ENCODE measurements at places on chromosomes 5 and 9.

- DNase-seq, result no peak
These were observed 168.5 kb upstream of the FER start for GRCh38 chr5:108579236-108579635.

DNA sequence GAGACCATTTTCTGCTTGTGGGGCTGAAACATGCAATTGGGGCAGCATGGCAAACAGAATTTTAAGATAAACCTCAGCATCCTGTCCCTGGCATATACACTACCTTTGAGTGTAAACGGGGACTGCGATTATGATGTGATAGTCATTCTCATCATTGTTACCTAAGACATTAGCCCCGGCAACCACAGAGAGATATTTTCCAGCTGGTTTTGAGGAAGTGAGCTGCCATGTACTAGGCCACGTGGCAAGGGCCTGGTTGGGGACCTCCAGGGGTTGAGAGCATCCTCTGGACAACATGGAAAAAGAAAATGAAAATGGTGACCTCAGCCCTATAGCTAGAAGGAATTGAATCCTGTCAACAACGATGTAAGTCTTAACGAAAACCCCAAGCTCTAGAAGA, 623.6 kb upstream of the CDH18 start:
- no peak for DNase-seq

DNA sequence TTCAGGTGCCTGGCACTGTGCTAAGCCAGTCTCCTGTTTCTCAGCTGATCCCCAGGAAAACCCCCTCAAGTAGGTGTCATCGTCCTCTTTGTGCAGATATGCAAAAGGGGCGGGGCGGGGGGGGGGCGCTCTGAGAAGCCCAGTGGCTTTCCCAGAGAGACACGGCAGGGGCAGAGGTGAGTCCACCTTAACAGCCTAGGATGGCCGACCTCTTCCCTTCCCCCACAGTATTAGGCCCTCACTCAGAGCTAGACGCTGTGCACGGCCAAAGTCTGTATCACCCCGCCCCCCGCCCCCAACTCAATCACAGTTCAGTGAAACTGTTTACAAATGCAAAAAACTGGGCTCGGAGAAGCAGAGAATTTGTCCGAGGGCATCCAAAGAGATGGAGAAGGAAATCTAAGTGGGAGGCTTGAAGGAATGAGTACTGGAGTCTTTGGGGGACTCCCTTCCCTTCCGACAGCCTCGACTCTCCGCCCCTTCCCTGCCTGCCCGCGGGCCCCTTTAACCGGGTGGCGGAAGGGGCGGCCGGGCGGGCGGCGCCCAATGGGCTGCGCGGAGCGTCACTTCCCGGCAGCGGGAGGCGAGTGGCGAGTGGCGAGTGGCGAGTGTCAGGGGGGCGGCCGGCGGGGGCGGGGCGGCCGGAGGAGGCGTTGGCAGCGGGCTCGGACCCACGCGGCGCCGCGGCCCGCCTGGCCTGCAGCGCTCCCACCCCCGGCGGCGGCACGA, at the start of gene ERGIC1:
TSS of gene ERGIC1 (plus strand) at position 566 of the 729 bp plus-strand sequence. CDS start at position 729, 163 bp downstream.
- peak; percentile 43 for DNase-seq

DNA sequence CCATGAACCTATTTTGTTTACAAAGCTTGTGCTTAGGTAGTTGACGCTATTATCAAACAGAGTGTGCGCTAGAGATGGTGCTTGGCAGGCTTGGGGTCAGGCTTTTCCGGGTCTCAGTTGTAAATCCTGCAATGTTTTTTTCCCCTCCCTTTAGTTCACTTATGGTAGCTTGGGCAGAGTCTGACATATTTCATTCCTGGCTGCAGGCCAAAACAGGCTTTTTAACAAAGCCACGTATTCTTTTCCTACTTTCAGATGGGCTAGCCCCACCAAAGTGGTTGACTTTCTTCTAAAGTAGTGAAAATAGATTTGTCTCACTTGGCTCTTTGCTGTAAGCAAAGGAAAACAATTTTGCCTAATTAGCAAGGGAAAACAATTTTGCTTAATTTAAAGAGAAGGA, 58.0 kb upstream of the FBN2 start:
- no peak for DNase-seq

- DNase-seq, result peak; percentile 27
These were observed 74.5 kb upstream of the MAP1B start for GRCh38 chr5:72032788-72033187.

GRCh38 chr9:127303830-127304229, 39.3 kb downstream of the GARNL3 start:
- DNase-seq, result no peak

GRCh38 chr5:66814146-66814991, 218.2 kb downstream of the MAST4 start:
- DNase-seq, result peak; percentile 30

DNA sequence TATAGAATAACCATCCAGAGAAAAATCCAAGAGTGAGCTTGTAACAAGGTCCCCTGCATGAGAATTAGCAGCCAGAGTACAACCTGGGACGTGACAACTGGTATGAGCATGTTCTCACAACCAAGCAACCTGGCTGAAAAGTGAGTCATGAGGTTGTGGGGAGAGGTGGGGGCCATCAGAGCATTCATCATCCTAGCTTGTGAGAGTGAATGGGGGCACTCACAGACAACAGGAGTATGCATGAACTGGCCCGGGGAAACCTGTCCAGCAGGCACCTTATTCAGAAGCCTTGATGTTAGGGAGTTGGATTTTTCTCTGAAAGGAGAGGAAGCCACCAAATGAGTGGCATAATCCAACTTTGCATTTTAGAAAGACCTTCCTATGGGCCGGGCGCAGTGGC, 113.0 kb downstream of the FRMD3 start:
- no peak for DNase-seq

- no peak for DNase-seq
These were observed 70.0 kb downstream of the SECISBP2 start for GRCh38 chr9:89388084-89388867.

- DNase-seq, result peak; percentile 8
These were observed 466 bp downstream of the SMC2 start for GRCh38 chr9:104094534-104095015.

DNA sequence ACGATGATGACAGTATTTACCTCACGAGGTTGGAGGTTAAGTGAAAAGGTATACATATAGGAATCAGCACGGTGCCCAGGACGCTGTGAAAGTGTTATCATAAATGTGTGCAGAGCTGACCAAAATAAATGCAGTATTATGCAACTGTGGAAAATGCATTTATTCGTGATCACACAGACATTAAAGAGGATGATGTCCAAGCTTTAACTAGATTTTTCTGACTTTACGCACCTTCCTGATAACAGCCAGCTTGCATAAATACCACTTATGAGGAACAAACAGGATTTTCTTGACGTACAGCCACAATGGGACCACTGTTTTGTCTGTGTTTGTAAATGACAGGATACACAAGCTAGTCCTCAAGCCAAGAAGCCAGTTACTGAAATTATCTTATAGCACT, 71.4 kb upstream of the ATP10B start:
- DNase-seq, result no peak

DNA sequence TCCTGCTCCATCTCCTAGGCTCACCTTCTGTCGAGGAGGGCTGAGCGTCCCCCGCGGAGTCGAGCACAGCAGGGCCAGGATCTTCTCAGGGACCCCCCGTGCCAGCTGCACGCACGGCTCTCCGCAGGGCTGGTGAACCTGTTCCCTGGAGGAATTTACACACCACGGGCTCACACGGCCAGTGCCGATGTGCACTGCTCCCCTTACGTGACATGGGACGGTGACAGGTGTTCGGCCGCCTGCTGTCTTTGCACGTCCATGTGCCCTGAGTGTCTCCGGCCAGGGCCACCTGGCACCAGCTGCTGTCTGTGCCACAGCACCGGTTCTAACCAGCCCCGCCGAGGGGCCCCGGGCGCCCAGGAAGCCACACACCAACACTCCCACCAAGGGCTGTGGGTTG, 8.7 kb upstream of the AGPAT2 start:
- no peak for DNase-seq

DNA sequence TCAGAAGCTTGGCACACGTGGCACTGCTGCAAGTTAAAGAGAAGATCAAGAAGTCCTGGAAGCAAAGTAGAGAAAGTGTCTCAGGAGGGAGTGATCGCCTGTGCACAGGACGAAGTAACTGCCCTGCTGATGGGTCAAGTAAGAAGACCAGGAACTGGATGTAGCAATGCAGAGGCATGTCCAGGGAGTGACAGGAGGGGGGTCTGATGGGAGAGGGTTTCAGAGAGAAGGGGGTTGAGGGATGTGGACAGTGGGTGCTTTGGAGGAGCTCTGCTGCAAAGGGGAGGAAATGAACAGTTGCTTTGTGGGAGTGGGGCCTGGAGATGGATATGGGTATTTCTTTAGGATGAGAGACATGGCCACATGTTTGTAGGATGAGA, 60.2 kb upstream of the PHYKPL start:
- DNase-seq, result no peak

DNA sequence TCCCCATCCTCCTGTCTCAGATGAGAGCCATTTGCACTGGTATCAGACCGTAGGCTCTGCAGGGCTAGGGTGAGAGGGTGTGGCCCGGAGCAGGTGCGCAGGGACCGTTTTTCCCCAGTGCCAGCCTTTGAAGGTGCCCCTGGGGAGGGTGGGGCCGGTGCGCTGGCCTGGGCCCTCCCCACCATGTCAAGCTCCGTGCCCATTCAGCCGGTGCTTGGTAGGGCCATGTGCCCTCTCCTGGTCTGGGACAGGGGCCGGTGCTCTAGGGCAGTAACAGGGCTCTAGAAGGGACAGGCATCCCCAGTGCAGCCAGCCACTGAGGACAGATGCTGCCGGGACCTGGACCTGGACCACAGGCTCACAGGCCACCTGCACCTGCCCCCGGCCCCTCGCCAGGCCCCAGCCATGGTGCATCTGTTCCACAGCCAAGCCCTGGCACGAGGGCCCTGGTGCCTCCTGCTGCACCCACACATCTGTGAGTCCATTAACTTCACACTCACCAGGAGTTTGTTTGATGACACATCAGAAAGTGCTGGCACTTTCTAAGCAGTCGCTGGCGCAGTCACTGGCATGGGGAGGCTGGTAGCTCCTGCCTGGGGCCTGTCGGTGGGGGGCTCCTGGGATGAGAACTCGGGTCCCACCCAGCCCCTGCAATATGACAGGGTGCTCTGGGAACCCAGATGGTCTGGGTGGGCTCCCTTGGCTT, 5.0 kb upstream of the QRFP start:
- DNase-seq, result no peak

GRCh38 chr9:37953775-37954437, 50.0 kb upstream of the SLC25A51 start:
- DNase-seq, result no peak

Data from NT2/D1 (cell line).